Cortex of kidney (tissue), 1 donor: ENCODE measurements at places on chromosomes 5 and 9.

GRCh38 chr5:146185161-146185560, 2.7 kb upstream of the LARS1 start:
- DNase-seq, result no peak

- DNase-seq, result no peak
These were observed 1227.0 kb downstream of the EFNA5 start for GRCh38 chr5:106443746-106444145.

DNA sequence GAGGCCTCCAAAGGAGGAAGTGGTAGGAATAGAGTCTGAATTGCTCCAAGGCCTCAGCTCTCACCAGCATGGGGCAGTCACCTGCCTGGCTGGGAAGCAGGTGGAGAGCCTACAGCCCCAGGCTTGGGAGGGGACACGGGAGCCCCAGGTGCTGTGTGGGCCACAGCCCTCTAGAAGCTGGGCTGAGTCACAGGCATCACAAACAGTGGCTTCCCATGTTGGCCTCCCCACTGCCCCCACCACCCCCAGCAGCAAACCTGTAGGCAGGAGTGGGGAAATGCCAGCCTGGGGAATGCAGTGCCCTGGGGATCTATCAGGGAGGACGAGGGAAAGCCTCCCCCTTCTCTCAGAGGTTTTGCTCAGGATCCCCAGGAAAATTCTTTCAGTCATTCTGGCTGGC, 309.6 kb downstream of the SLIT3 start:
- no peak for DNase-seq

- no peak for DNase-seq
These were observed 38.9 kb upstream of the STXBP1 start for GRCh38 chr9:127572961-127573721.

GRCh38 chr5:123546657-123547056, 34.7 kb downstream of the CSNK1G3 start:
- DNase-seq, result no peak

DNA sequence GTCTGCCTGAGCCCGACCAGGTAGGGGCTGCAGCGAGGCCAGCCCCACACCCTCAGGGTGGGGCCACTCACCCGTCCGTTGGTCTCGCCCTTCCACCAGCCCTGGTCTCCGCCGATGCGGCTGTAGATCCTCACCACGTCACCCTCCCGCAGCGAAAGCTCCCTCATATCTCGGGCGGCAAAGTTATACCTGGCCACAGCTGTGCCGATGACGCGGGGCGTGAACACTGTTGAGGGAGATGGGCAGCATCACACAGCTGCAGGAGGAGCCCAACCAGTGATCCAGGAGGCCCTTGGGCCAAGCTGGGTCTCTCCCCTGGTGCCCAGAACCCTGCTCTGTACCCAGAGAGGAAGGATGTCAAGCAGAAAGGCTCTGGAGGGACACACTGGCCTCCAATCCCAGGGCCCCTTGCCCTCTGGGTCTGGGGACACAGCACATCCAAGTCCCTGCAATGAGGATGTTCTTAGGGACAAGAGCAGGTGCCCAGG, 30.3 kb upstream of the SARDH start:
- no peak for DNase-seq

DNA sequence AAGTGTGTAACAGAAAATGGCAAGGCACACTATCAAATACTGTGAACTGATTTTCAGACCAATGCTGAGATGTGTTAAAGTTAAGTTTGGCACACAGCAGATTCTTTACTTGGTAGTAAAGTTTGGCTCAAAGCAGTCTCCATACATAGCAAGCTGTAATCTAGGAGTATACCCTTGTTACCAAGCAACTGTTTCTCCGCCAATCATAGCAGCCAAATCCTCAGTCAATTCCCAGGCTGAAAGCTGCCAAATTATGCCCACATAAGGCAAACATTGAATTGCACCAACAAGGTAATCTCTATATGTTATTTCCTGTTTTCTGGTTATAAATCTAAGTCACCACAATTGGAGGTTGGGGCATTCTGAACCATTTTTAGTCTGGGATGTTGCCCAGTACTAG, 345.7 kb downstream of the DEPDC1B start:
- DNase-seq, result no peak

DNA sequence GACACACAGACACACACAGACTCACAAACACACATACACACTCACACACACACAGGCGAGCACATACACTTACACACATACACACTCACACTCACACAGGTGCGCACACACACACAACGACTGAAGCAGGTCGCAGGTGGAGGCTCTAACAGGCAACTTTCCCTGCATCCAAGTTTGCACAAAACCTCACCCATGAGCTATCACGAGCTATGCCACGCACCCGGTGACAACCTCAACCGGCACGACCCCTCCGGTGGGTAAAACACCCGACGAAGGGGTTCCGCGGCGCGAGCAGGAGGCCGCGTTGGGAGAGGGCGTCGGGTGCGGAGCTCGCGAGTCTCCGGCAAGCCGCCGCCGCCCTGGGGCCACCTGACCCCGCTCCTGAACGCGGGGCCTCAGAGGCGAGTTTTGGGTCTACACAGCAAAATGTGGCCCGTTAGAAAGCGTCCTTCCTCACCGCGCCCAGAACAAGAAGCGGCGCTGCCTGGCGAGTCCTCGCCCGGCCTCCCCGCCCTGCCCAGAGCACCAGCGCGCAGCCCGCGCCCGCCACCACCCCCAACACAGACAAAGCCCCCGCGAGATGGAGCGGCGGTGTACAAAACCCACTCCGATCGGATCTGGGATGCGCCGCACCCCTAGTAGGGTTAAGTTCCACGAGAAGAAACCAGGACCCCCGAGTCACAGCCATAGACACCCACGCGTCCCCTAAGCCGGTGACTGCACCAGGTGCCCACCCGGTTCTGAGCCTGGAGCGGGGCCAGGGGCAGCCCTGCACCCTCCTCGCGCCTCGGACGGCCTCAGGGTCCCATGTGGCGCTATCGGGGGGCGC, 665 bp downstream of the SLC6A3 start:
- DNase-seq, result no peak

DNA sequence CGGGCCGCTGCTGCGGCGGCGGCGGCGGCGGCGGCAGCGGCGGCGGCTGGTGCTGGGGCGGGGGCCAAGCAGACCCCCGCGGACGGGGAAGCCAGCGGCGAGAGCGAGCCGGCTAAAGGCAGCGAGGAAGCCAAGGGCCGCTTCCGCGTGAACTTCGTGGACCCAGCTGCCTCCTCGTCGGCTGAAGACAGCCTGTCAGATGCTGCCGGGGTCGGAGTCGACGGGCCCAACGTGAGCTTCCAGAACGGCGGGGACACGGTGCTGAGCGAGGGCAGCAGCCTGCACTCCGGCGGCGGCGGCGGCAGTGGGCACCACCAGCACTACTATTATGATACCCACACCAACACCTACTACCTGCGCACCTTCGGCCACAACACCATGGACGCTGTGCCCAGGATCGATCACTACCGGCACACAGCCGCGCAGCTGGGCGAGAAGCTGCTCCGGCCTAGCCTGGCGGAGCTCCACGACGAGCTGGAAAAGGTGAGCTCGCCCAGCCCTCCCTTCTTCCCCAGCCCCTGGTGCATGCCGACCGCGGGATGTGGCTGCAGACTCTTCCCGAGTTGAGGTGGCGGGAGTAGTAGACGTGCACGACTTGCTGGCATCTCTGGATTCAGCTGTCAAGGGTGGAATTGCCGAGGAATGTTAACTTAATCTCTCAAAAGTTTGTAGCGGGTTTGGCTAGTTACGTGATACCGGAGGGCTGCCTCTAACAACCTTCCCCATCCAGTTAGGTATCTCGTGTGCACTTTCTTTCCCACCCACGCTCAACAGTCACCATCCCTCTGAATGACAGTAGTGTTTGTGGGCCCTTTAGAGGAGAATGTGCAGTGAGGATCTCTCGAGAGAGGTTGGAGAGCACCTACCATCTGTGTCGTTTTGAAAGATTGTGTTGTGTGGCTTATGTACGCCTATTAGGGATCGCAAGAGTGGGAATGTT, 932 bp downstream of the SLC12A2 start:
- DNase-seq, result no peak

- DNase-seq, result no peak
These were observed 301.3 kb downstream of the PARP8 start for GRCh38 chr5:50967563-50968355.

DNA sequence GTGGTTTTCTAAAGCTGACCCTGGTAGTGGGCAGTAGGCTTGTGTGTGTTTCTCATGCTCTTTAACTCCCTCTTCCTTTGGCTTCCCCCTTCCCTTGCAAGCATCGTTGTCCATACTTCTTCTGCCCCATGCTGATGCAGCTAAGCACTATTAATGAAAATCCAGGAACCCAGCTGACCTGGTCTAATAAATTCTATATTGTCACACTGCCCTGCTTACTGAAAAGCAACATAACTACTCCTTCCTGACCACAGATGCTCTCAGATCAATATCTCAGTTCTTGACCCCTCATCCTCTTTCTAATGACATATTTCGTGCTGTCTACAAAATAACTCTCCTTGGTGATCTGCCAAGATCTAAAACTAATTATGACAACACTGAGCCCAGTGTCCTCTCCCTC, 405.5 kb downstream of the EFNA5 start:
- no peak for DNase-seq

- DNase-seq, result no peak
These were observed 9.4 kb upstream of the RAD23B start for GRCh38 chr9:107273634-107274033.

DNA sequence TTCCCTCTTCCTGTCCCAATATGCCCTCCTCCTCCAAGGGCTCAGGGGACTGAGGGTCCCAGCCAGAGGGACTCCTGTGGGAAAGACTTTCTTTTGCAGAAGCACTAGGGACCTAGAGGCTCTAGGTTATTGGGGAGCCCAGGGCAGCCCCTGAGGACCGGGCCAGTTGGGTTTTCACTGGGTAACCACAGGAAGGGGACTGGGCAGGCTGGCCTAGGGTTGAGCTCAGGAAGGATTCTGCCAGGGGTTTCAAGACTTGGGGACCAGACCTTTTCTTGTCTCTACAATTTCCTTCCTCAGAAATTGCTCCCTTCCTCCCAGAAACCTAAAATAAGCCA, 24.4 kb upstream of the HMCN2 start:
- no peak for DNase-seq

- no peak for DNase-seq
These were observed 183.4 kb downstream of the FBXL7 start for GRCh38 chr5:15683332-15683731.

- DNase-seq, result no peak
These were observed 107.0 kb downstream of the ZNF354C start for GRCh38 chr5:179166886-179167841.

- no peak for DNase-seq
These were observed 68.6 kb downstream of the XRCC4 start for GRCh38 chr5:83145882-83146331.

GRCh38 chr5:81762853-81763252, 12.0 kb upstream of the SSBP2 start:
- DNase-seq, result no peak

- no peak for DNase-seq
These were observed 14.3 kb downstream of the ENHO start for GRCh38 chr9:34508463-34508862.

GRCh38 chr5:79973511-79973910, 17.6 kb downstream of the MTX3 start:
- DNase-seq, result no peak

- no peak for DNase-seq
These were observed 368 bp upstream of the CCDC180 start for GRCh38 chr9:97307091-97307490.

DNA sequence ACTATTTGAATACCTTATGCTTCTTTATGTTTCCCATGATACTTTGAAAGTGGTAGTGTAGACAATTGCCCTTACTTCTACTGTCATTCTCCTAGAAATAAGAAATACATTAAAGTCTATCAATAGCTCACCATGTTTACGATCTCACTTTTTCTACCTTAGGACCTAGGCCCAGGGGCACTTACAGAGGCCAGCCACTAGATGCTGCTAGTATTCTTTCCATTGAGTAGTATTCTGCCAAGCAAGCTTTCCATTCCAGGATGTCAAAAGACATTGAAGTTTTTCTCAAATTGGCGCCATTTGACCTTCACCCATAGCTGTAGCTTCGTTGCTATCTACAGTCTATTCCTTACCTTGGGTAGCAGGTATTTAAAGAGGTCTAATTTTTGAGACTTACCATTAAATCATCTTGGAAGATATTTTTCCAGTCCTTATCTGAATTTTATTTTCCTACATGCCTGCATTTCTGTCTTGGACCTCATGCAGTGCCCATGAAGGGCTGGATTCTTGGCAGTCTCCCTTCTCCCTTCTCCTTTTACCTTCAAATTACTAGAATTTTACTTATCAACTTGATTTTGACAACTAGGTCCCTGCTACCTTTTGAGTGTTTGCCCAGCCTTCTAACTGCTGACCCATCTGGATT, 246.0 kb upstream of the NUDT12 start:
- DNase-seq, result no peak

DNA sequence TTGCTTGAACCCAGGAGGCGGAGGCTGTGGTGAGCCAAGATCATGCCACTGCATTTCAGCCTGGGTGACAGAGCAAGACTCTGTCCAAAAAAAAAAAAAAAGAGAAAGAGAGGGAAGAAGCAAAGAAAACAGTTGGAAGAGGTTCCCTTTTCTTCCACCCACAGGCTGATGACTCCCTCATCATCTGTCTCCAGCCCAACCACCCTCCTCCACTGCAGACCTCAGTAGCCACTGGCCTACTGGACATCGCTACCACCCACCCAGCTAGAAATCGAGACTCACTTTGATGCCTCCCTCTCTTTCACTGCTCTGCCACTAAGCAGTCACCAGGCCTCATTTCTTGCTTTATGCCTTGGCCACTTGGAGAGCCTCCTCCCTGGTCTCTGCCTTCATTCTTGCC, 71.2 kb downstream of the NIPSNAP3B start:
- DNase-seq, result no peak

DNA sequence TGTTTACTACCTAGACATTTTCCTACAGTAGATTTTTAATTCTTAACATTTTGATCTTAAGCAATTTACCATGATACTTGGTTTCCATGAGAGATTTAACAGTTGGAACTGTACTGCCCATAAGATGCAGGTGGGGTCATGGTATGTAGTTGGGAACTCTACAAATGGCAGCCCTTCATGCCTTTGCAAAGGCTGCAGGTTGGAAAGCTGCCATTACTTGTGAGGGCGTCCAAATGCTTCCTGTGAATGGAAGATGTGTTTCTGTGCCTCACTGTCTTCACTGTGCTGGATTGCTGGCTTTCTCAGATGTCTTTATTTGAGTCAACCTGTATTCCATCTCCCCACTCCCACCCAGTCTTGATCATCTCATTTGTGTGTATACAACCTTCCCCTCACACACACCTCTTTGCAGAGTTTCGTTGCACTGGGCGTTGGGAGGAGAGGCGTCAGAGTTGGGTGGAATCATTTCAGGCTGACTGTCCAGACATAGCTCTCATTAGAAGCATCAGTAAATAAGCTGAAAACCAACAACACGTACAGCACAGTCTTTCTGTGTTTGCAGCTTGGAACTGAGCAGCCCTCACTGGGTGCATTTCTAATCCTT, 14.8 kb upstream of the ABL1 start:
- DNase-seq, result no peak

DNA sequence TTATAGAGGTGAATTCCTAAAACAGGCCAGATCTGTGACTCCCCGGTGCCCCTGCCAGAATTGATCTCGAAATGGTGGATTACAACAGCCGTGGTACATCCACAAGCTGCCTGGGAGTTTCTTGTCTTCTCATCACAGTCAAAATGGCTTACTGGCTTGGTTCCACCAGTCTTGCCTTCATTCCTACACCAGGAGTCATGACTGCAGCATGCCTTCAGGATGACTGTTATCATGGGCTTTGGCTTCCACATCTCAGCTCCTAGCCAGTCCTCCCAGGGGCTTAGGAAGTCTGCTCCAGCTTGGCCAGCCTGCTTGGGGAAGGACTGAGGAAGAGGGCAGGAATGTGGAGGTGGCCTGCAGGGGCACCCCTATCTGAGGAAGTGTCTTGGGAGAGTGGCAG, 132.9 kb upstream of the NR3C1 start:
- no peak for DNase-seq
